ENCODE measurements at places on chromosomes 5 and 9.

GRCh38 chr9:26129217-26129616 lies 451.0 kb upstream of the TUSC1 start:
- no peak for DNase-seq

- DNase-seq: peak; percentile 3
These were observed 131.0 kb upstream of the VCAN start for GRCh38 chr5:83340511-83340918.

- no peak for DNase-seq
These were observed 27.6 kb downstream of the EGFLAM start for GRCh38 chr5:38286002-38286401.

- DNase-seq: no peak
These were observed 500 bp downstream of the URM1 start for GRCh38 chr9:128371630-128372117.

- DNase-seq: no peak
These were observed 66.1 kb downstream of the NPR3 start for GRCh38 chr5:32777222-32777621.

GRCh38 chr9:75930730-75931321 lies 40.4 kb downstream of the PCSK5 start:
- no peak for DNase-seq

GRCh38 chr9:89749500-89750116 lies 144.8 kb downstream of the GADD45G start:
- no peak for DNase-seq

DNA sequence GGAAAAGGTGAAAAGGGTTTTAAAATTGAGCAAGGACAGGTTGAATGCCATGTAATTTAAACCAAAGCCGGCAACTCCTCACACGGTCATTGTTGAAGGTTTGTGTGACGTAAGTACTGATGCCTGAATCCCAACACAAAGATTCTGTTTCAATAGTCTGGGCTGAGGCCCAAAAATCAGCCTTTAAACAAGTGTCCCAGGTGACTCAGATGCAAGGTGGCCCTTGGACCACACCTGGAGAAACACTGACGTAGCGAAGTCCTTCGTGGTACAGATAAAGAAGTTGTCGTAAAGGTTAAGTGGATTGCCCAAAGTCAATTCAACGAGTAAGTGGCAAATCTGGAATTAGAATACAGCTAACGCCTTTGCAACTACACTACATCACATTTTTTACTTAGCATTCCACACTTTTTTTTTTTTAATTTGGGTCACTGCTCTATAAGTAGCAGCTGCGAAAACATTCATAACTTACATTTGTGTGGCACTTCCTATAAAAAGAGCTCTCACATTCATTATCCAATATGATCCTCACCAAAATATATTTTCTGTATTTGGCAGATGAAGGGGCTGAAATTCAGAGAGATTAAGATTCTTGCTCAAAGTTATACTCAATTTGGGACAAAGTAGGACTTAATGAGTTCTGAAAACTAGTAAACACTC lies 111.3 kb downstream of the LPAR1 start:
- DNase-seq: no peak

- no peak for DNase-seq
These were observed 164.0 kb upstream of the RAD23B start for GRCh38 chr9:107118863-107119624.

GRCh38 chr9:34962546-34962945 lies 4.5 kb downstream of the PHF24 start:
- no peak for DNase-seq

DNA sequence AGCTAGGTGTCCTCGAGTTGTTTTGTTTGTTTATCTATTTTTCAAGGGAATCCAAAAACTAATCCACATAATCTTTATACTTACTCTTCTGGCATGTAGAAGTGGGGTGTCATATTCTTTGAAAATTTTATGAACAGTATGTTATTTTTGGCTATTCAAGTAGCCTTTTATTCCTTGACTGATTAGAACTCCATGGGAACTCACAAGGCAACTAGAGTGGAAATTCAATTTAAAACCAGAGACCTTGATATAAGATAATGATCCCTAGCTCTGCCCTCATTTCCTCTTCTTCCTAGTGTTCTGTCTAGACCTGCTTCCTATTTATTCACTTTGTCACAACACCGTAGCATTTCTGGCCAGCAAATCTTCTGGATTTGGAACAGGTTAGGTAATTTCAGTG lies 1123.7 kb upstream of the C9orf72 start:
- no peak for DNase-seq

GRCh38 chr9:101047848-101048397 lies 19.4 kb downstream of the PLPPR1 start:
- DNase-seq: no peak

DNA sequence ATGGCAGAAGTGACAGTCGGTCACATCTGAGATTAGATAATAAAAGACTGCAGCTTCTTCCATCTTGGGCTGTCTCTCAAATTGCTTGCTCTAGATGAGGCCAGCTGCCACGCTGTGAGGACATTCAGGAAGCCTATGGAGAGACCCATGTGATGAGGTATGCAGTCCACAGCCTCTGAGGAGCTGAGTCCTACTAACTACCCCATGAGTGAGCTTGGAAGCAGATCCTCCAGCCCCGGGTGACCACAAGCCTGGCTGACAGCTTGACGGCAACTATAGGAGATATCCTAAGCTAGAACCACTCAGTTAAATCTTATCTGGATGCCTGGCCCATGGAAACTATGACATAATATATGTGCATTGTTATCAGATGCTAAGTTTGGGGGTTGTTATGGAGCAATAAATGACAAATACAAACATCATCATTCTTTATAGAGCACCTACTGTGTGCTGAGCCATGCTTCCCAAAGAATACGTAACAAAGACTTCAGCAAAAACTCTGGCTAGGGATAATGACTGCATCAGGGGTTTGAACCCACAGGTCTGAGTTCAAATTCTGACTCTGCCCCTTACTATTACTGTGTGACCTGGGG lies 26.7 kb downstream of the KCNV2 start:
- DNase-seq: no peak

GRCh38 chr9:99336005-99336404 lies 113.9 kb downstream of the SEC61B start:
- DNase-seq: no peak

DNA sequence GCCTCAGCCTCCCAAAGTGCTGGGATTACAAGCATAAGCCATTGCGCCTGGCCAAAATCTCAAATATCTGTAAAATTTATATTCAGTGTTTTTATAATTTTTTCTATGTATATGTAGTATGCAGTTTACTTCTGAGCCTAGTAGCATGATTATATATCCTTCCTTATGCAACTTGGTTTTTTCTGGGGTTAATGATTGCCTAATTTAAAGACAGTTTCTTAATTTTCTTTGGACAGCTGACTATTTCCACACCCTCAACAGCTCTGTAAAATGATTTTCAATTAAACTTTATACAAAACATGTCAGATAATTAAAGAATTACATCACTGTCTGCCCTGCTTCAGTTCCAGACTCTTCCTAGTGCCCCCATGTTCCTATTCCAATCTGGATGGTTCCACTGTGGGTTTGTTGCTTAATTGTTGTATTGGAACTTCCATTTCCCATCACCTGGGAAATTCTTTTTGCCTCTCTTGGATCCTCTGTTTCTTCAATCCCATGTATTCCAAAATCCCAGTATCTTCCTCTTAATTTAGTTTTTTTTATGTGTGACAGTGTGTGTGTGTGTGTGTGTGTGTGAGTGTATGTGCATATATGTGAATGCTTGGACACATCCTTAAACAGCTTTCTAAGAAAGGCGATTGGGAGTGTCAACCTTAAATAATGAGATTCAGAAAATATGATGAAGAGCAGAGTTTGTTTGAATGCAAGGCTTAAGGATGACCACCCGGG lies 53.2 kb downstream of the C5orf22 start:
- no peak for DNase-seq

DNA sequence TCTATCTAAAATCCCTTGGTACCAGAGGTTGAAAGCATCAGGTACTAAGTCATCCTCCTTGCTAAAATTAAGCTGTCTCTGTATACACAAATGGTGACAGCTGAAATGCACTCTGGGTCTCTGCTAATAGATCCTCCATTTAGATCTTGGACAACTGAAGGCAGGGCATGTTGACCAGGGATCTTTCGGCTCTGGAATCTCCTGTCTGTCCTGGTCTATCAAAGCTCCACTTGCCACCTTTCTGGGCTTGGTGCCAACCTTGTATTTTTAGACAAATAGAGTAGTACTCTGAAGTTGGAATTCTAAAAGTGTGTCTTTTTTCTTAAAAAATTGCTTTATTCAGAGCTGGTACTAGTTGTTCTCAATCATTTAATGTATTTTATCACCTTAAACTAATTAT lies 135.2 kb upstream of the HMHB1 start:
- no peak for DNase-seq

GRCh38 chr5:12885018-12885417 lies 980.8 kb upstream of the CTNND2 start:
- DNase-seq: no peak

DNA sequence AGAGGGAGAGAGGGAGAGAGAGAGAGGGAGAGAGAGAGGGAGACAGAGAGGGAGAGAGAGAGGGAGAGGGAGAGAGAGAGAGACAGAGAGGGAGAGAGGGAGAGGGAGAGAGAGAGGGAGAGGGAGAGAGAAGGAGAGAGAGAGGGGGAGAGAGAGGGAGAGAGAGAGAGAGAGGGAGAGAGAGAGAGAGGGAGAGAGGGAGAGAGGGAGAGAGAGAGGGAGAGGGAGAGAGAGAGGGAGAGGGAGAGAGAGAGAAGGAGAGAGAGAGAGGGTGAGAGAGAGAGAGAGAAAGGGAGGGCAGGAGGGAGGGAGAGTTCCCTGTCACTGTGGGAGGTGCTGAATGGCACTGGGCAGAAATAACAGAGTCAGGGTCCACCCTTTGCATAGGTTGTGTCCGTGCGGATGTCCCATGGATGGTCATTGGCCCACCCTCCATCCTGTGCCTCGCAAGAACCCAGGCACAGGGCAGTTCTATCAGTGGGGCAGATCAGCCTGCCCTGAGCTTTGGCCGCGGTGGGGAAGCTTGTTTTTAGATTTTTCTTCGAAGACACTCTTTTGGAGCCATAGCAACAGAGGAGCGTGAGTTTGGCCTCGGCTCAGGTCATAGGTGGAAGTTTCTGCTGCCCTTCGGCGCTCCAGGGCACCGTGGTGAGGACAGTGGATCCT lies 30.1 kb downstream of the ADAMTSL2 start:
- no peak for DNase-seq

DNA sequence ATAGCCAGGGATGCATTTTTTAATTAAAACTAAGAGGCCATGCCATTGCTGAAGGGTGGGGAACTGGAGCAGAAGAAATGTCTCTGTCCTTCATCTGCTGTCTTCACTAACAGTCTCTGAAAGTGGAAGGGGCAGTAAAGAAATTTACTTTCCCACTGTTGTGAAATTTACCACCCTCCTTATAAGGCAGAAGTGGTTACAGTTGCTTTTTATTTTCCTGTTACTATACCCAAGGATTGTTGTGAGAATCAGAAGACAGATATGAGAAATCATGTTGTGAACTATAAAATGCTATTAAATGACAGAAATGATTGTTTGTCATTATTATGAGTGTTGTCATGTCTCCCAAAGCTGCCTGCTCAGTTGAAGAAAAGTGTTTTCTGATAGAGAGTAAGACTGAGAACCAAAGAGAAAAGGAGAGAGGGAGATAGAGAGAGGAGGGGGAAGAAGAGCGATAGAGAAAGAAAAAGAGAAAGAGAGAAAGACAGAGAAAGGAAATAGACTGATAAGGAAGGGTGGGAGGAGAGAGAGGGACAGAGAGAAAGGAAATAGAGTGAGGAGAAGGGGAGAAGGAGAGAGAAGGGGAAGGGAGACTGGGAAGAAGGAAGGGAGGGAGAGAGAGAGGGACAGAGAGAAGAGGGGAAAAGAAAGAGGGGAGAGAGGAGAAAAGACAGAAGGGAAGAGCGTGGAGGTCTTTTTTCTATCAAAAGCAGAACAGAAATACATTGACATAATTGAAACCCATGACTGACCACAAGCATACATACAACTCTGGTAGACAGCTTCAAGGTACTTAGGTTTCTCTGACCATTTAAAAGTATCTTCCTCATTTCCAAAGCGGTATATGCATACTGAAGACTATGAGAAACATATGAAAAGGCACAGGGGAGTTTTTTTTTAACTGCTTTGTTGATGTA lies 22.5 kb downstream of the SEC61B start:
- no peak for DNase-seq

- no peak for DNase-seq
These were observed 34.7 kb downstream of the LRSAM1 start for GRCh38 chr9:127485995-127486394.

DNA sequence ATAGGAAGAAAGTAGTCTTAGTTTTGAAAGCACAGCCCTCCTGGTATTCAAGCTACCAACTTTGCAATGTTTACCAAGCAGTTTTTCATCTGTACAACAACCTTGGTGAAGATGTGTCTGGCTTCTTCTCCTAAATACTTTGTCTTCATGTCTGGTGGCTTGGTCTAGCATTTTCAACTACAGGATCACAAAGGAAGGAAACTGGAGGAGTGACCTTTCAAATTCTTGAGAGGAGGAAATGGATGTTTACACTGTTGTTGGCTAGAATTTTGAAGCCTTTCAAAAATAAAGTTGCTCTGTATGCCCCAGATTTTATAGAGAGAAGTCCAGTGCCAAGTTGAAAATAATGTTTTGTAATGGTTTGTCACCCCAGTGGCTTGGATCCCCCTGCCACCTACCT lies 16.3 kb downstream of the PAM start:
- no peak for DNase-seq

- DNase-seq: no peak
These were observed 276.3 kb downstream of the EPB41L4A start for GRCh38 chr5:112142769-112143270.

DNA sequence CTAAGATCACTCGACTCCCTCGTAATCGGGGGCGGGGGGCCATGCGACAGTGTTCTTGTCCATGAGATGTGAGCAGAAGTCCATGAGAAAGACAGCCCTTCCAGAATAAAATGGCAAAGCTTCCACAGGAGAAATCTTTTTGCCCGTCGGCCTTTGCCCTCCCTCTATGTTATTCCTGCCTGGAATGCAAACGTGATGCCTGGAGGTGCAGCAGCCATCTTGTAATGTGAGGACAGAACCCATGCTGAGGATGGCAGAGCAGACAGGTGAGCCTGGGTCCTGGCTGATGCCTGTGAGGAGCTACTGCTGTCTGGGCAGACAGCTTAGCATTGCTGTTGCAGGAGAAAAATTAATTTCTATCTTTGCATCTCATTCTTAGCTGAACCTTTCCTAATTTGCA lies 17.2 kb downstream of the MED10 start:
- no peak for DNase-seq

GRCh38 chr5:109959652-109960051 lies 269.9 kb downstream of the MAN2A1 start:
- DNase-seq: no peak
